H4 (cell line): ENCODE measurements at places on chromosomes 12 and 14. TPM values are rescaled to one million over a fixed set of nuclear protein-coding genes. Genes with fewer than 3 reads are reported as not detected.

The TMEM119 gene
- 1.4 and 1.9 TPM in 2 replicates for total RNA-seq

The CLEC9A gene
- not detected in 2 replicates for total RNA-seq

The LRP1 gene
- 5.8 and 6.5 TPM in 2 replicates for total RNA-seq

The GPX2 gene
- not detected in 2 replicates for total RNA-seq

The PALS1 gene
- total RNA-seq: 20.4 and 24.2 TPM in 2 replicates

The LRTM2 gene
- total RNA-seq: not detected in 2 replicates

The MANSC4 gene
- total RNA-seq: not detected in 2 replicates

The ART4 gene
- total RNA-seq: not detected in 2 replicates

The SLC10A1 gene
- not detected in 2 replicates for total RNA-seq

The C1QL4 gene
- total RNA-seq: 2.6 and 3.8 TPM in 2 replicates

The INHBC gene
- not detected in 2 replicates for total RNA-seq
